GM06990 (cell line): ENCODE measurements at places on chromosomes 2 and 18.

GRCh38 chr2:152336854-152337510, 2.0 kb downstream of the FMNL2 start:
- peak; percentile 4 for DNase-seq

- DNase-seq: no peak
Measured at GRCh38 chr2:130835766-130836015, 1.0 kb upstream of the ARHGEF4 start.

GRCh38 chr2:72915320-72915906, 1.9 kb upstream of the EMX1 start:
- DNase-seq: no peak

DNA sequence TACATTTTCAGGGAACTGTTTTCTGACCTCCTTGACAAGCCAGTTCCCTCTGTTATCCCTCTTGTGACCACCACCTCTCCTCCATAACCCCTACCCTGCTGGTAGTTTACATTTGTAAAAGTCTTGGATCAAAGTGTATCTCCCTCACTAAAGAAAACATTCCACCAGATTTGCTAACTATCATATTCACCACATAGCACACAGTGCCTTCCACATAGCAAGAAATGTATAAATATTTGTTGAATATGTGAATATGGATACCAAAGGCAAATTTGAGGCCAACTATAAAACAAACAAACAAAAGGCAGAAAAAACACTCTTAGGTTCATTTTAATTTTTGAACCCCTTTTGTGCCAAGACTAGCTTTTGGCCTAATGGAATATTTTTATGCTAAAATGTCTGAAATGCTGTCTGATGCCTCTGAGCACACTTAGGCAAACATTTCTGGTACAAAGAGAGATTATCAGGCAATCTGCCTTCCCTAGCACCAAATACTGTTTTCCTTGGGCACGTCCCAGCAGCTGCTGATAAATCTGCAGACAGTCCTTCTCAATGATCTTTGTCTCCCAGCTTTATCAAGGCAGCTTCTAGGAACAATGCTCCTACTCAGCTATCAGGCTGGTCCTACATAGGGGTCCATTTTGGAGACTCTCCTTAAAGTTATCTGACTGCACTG, 26.7 kb upstream of the ST8SIA3 start:
- no peak for DNase-seq

DNA sequence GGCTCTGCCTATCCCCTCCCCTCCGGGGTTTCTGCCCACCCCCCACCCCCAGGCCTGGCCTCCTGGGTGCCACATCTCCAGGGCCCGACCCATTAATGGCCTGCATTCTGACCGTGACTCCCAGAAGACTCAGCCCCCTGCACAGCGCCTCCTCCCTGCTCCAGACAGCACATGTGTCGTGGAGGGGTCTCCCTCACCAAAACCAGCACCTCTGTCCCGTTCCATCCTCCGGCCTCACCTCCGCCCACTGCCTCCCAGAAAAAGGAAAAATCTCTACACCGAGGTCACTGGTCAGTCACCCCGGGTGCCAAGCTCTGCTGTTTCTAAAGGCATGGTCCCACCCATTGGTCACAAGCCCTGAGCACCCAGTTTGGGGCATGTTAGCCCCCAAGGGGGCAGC, 65.2 kb downstream of the GBX2 start:
- DNase-seq: no peak
